Fibroblast of lung (primary cell): ENCODE measurements at places on chromosomes 4 and X. TPM values are rescaled to one million over a fixed set of nuclear protein-coding genes. Genes with fewer than 3 reads are reported as not detected.

Gene PHKA1
- 4.4 and 9.1 TPM in 2 replicates for total RNA-seq

Gene CSAG1
- not detected in 2 replicates for total RNA-seq

Gene MAP9
- 10.3 and 12.6 TPM in 2 replicates for total RNA-seq

Gene RGN
- 15.4 and 23.8 TPM in 2 replicates for total RNA-seq

Gene CYP2U1
- 21.3 and 24.3 TPM in 2 replicates for total RNA-seq

Gene FAM9B
- total RNA-seq, result not detected in 2 replicates

Gene BOD1L1
- 26.5 and 34.3 TPM in 2 replicates for total RNA-seq

Gene PAGE5
- 0.66 TPM in 1 of 2 replicates, not detected in the other for total RNA-seq

Gene CXCL9
- total RNA-seq, result not detected in 2 replicates

Gene HSFX2
- total RNA-seq, result 0.26 and 0.50 TPM in 2 replicates

Gene RAB9B
- total RNA-seq, result 0.50 and 0.77 TPM in 2 replicates

Gene H2BW2
- not detected in 2 replicates for total RNA-seq

Gene UGT2A1
- not detected in 2 replicates for total RNA-seq

Gene STARD8
- total RNA-seq, result 1.5 TPM in 2 replicates

Gene MMRN1
- under 0.01 TPM in 2 replicates for total RNA-seq

Gene COX7B2
- total RNA-seq, result not detected in 2 replicates

Gene SULT1E1
- not detected in 2 replicates for total RNA-seq

GRCh38 chrX:24646745-24647182 lies 383 bp downstream of the PCYT1B start:
- H3K4me1 ChIP-seq, result no peaks in the 10 kb centered on the region
- no peak overlapping the region for H3K27ac ChIP-seq
- H3K4me3 ChIP-seq, result peak overlapping the region; percentile 25
- H3K36me3 ChIP-seq, result no peaks in the 10 kb centered on the region
- DNase-seq, result peak; percentile 14

DNA sequence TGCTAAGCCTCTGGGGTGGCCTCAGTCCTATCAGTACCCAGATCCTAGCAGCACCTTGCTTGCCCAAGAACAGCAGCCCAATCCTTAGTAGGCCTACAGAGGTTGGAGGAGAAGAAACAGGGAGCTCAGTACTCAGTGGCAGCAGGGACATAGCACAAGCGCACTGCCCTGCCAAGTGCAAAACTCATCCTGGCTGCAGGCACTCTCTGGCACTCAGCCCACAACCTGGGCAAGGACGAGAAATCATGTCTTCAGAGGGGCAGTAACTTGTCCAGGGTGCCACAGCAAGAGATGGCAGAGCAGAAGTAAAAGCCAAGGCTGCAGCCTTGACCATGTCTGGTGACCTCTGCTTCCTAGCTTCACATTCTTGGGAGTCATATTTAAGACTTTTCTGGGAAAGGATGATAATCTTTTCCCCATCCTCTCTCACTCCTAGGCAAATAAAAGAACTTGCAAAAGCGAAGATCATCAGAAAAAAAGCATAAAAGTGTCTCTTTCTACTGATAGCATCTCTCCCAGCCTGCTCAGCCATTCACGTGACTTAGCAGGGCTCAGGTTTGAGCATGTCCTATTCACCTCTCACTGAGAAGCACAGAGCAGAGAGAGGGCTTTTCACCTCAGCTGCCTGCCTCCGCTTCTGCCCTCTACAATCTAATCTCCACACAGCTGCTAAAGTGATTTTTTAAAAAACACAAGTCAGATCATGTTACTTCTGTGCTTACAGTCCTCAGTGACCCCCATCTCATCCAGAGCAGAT lies 37.2 kb upstream of the MAGEA4 start:
- no peaks in the 10 kb centered on the region for H3K36me3 ChIP-seq

- no peak overlapping the region for H3K27ac ChIP-seq
- no peaks in the 10 kb centered on the region for H3K27me3 ChIP-seq
- no peaks in the 10 kb centered on the region for H3K36me3 ChIP-seq
- DNase-seq, result peak; percentile 88
Observed at GRCh38 chr4:176387571-176387970, 67.8 kb downstream of the SPCS3 start.

GRCh38 chr4:94244087-94244828 lies 36.6 kb downstream of the SMARCAD1 start:
- no peak overlapping the region for H3K27ac ChIP-seq
- H3K36me3 ChIP-seq, result peaks cover 4% of the 10 kb centered on the region
- no peaks in the 10 kb centered on the region for H3K27me3 ChIP-seq
- no peaks in the 10 kb centered on the region for H3K4me1 ChIP-seq

- peaks cover 11% of the 10 kb centered on the region for H3K4me1 ChIP-seq
- peak overlapping the region; percentile 62 for H3K27ac ChIP-seq
- H3K36me3 ChIP-seq, result no peaks in the 10 kb centered on the region
- no peaks in the 10 kb centered on the region for H3K27me3 ChIP-seq
- no peak overlapping the region for H3K4me3 ChIP-seq
Observed at GRCh38 chrX:109840585-109840984, 107.5 kb upstream of the ACSL4 start.

DNA sequence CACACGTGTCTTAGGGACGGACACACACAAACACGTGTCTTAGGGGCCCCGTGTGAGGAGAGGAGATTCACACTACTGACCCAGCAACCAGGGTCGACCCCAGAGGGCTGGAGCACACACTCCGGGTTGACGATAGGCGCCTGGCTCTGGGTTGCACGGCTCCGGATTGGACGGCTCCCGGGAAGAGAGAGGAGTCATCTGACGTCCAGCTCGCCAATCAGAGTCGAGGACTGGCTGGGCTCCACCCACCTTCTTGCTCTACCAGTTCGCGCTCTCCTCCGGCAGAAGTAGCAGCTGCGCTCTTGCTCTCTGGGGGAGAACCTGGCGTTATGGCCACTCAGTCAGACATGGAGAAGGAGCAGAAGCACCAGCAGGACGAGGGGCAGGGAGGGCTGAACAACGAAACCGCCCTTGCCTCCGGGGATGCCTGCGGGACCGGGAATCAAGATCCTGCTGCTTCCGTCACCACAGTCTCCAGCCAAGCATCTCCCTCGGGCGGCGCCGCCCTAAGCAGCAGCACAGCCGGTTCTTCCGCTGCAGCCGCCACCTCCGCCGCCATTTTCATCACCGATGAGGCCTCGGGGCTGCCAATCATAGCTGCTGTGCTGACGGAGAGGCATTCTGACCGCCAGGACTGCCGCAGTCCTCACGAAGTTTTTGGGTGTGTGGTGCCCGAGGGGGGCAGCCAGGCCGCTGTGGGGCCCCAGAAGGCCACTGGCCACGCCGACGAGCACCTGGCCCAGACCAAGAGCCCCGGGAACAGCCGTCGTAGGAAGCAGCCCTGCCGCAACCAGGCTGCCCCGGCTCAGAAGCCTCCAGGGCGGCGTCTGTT lies 74.3 kb downstream of the NUDT10 start:
- no peak overlapping the region for H3K27ac ChIP-seq
- no peaks in the 10 kb centered on the region for H3K4me1 ChIP-seq
- H3K27me3 ChIP-seq, result no peaks in the 10 kb centered on the region
- DNase-seq, result no peak
- H3K36me3 ChIP-seq, result no peaks in the 10 kb centered on the region
- no peak overlapping the region for H3K4me3 ChIP-seq

DNA sequence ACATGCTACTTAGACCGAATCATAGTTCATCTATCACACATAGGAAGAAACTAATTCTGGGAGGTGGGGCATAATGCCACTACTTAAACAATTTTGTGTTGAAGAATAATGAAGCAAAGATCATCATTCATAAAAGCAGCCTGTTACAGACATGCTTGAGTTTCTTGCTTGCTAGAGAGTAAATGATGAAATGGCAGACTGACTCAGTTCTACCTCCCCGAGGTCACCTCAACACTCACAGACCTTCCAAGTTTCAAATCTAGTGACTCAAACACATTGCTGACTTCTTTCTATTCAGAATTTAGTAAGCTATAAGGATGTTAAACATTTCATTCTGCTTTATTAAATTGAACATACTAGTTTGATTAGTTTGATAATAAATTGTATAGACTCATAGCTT lies 636.5 kb upstream of the FRG1 start:
- no peak overlapping the region for H3K27ac ChIP-seq
- no peaks in the 10 kb centered on the region for H3K36me3 ChIP-seq
- no peak overlapping the region for H3K4me3 ChIP-seq
- no peaks in the 10 kb centered on the region for H3K4me1 ChIP-seq

- H3K36me3 ChIP-seq, result no peaks in the 10 kb centered on the region
- DNase-seq, result no peak
- no peaks in the 10 kb centered on the region for H3K27me3 ChIP-seq
- no peak overlapping the region for H3K4me3 ChIP-seq
- H3K4me1 ChIP-seq, result no peaks in the 10 kb centered on the region
Observed at GRCh38 chr4:126455865-126456264, 1141.1 kb downstream of the FAT4 start.

- DNase-seq, result no peak
- H3K36me3 ChIP-seq, result no peaks in the 10 kb centered on the region
- no peak overlapping the region for H3K27ac ChIP-seq
- H3K4me1 ChIP-seq, result no peaks in the 10 kb centered on the region
Observed at GRCh38 chr4:182832352-182833120, 84.7 kb downstream of the DCTD start.

DNA sequence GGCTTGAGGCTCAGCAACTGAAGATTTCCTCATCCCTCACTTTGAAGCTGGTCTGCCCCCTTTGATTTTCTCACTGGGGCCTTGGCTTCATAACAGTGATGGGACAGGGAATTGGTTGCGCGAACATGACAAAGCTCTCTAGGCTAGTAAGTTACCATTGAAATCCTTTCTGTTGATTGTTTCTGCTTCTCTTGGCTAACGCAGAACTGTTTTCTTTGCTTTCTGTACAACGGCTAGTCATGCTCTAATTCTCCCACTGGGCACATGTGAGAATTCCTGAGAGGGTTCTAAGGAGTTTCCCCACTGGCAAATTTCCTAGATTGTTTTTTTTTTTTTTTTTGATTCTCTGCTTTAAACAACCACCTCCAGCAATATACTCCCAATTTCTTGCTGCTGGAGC lies 738.6 kb downstream of the PCDH7 start:
- DNase-seq, result peak; percentile 20
- no peak overlapping the region for H3K27ac ChIP-seq
- no peak overlapping the region for H3K4me3 ChIP-seq
- no peaks in the 10 kb centered on the region for H3K4me1 ChIP-seq
- H3K36me3 ChIP-seq, result no peaks in the 10 kb centered on the region
- no peaks in the 10 kb centered on the region for H3K27me3 ChIP-seq

GRCh38 chr4:121397941-121398601 lies 17.3 kb upstream of the QRFPR start:
- no peaks in the 10 kb centered on the region for H3K4me1 ChIP-seq
- H3K27ac ChIP-seq, result no peak overlapping the region
- no peak for DNase-seq
- no peak overlapping the region for H3K4me3 ChIP-seq
- H3K27me3 ChIP-seq, result no peaks in the 10 kb centered on the region

GRCh38 chr4:52984462-52984881 lies 122.4 kb downstream of the RASL11B start:
- no peak overlapping the region for H3K27ac ChIP-seq
- no peak overlapping the region for H3K4me3 ChIP-seq
- DNase-seq, result peak; percentile 25
- H3K36me3 ChIP-seq, result no peaks in the 10 kb centered on the region

GRCh38 chr4:1647432-1647831 lies 36.7 kb downstream of the FAM53A start:
- no peak overlapping the region for H3K27ac ChIP-seq
- no peaks in the 10 kb centered on the region for H3K36me3 ChIP-seq
- H3K4me3 ChIP-seq, result no peak overlapping the region
- no peaks in the 10 kb centered on the region for H3K27me3 ChIP-seq
- H3K4me1 ChIP-seq, result no peaks in the 10 kb centered on the region

GRCh38 chr4:86909546-86910295 lies 17.5 kb upstream of the C4orf36 start:
- H3K27me3 ChIP-seq, result no peaks in the 10 kb centered on the region
- H3K27ac ChIP-seq, result no peak overlapping the region

GRCh38 chr4:36111172-36111571 lies 133.1 kb downstream of the ARAP2 start:
- no peaks in the 10 kb centered on the region for H3K27me3 ChIP-seq
- no peak overlapping the region for H3K27ac ChIP-seq
- H3K36me3 ChIP-seq, result no peaks in the 10 kb centered on the region
- no peaks in the 10 kb centered on the region for H3K4me1 ChIP-seq
- peak; percentile 70 for DNase-seq
- H3K4me3 ChIP-seq, result no peak overlapping the region

GRCh38 chr4:75844151-75844662 lies 58.0 kb downstream of the PPEF2 start:
- no peak overlapping the region for H3K4me3 ChIP-seq
- H3K36me3 ChIP-seq, result no peaks in the 10 kb centered on the region
- peaks cover 13% of the 10 kb centered on the region for H3K4me1 ChIP-seq
- peak; percentile 92 for DNase-seq

DNA sequence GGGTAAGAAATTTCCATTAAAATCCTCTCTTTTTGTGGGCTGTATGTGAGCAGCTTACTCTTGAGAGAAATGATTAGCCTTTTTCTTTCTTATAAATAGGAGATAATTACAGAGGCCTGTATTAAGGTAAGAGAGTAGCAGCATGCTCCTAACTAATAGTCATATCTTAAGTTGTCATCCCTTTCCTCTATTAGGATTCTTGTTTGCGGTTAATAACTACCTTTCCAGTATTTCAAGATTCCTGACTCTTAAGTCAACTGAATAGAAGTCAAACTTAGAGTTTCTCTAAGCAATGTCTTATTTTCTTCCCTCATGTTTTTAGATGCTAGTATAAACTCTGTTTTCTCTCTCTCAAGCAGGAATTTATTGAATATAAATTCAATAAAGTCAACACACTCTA lies 139.9 kb upstream of the GPRIN3 start:
- DNase-seq, result no peak
- no peaks in the 10 kb centered on the region for H3K36me3 ChIP-seq
- no peaks in the 10 kb centered on the region for H3K4me1 ChIP-seq
- no peak overlapping the region for H3K4me3 ChIP-seq

- DNase-seq, result peak; percentile 36
- no peaks in the 10 kb centered on the region for H3K4me1 ChIP-seq
- no peaks in the 10 kb centered on the region for H3K27me3 ChIP-seq
- no peaks in the 10 kb centered on the region for H3K36me3 ChIP-seq
Observed at GRCh38 chr4:78610546-78611214, 59.1 kb downstream of the ANXA3 start.

DNA sequence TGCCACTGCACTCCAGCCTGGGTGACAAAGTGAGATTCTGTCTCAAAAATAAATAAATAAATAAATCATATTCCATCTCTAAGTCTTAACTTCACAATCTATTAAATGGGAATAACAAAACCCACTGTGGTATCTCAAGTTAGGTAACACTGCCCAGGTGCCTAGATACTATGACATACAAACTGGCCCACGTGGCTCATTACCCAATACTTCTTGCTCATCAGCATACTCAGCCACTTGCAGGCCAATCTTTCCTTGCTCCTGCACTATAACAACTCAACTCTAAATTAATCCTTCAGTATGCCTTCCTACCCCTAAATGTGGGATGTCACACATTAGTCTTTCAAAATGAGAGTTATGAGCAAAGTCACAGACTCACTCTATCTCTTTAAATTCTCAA lies 230.1 kb downstream of the OPHN1 start:
- H3K4me1 ChIP-seq, result no peaks in the 10 kb centered on the region
- H3K36me3 ChIP-seq, result no peaks in the 10 kb centered on the region
- no peak overlapping the region for H3K4me3 ChIP-seq
- H3K27ac ChIP-seq, result no peak overlapping the region
- no peaks in the 10 kb centered on the region for H3K27me3 ChIP-seq

GRCh38 chr4:53785996-53786395 lies 194.7 kb upstream of the LNX1 start:
- H3K4me3 ChIP-seq, result no peak overlapping the region
- no peaks in the 10 kb centered on the region for H3K36me3 ChIP-seq
- DNase-seq, result no peak
- H3K4me1 ChIP-seq, result peaks cover 12% of the 10 kb centered on the region
- H3K27me3 ChIP-seq, result no peaks in the 10 kb centered on the region
